Neural cell (in vitro differentiated cells): ENCODE measurements at places on chromosomes 13 and 19. TPM values are rescaled to one million over a fixed set of nuclear protein-coding genes. Genes with fewer than 3 reads are reported as not detected.

Gene KIRREL2
- polyA plus RNA-seq: 0.79 and 2.1 TPM in 2 replicates

Gene SOX1
- 13.2 and 18.5 TPM in 2 replicates for polyA plus RNA-seq

Gene PRODH2
- polyA plus RNA-seq: not detected in 2 replicates

Gene FARSA
- polyA plus RNA-seq: 47.6 and 55.9 TPM in 2 replicates
